Activated naive CD4-positive, alpha-beta T cell treated with anti-CD3 and anti-CD28 coated beads, Interleukin-2, amount 50 U/mL, for 72 hours (primary cell): ENCODE measurements at places on chromosomes 3 and 15.

- DNase-seq = no peak
Observed at GRCh38 chr15:74206801-74207281, 4.3 kb upstream of the STRA6 start.

- DNase-seq = no peak
Observed at GRCh38 chr15:96398776-96399175, 68.3 kb downstream of the NR2F2 start.

- DNase-seq = no peak
Observed at GRCh38 chr3:11845651-11846050, 1.0 kb downstream of the TAMM41 start.

GRCh38 chr15:95795386-95795785, 535.1 kb upstream of the NR2F2 start:
- no peak for DNase-seq
